GM12865 (cell line): ENCODE measurements at places on chromosomes 4 and X.

- DNase-seq: no peak
These were observed 35.0 kb downstream of the RFC1 start for GRCh38 chr4:39331191-39331590.

DNA sequence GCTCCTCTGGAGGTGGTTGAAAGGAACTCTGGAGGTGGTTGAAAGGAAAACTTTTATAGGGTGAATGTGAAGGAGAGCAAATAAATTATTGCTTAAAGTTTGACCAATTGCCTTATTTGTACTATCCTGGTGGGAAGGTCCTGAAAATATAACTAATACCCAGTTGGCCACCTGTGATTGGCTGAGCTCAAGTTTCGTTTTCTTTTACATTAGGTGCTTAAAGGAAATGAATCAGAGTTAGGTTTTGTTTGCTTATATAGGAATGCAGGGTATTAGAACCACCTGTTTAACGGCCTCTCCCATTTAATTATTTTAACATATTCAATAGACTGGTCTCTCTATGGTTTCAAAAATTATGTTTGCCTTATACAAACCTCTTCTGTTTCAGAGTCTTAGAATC, 497.6 kb downstream of the PRR32 start:
- DNase-seq: no peak

DNA sequence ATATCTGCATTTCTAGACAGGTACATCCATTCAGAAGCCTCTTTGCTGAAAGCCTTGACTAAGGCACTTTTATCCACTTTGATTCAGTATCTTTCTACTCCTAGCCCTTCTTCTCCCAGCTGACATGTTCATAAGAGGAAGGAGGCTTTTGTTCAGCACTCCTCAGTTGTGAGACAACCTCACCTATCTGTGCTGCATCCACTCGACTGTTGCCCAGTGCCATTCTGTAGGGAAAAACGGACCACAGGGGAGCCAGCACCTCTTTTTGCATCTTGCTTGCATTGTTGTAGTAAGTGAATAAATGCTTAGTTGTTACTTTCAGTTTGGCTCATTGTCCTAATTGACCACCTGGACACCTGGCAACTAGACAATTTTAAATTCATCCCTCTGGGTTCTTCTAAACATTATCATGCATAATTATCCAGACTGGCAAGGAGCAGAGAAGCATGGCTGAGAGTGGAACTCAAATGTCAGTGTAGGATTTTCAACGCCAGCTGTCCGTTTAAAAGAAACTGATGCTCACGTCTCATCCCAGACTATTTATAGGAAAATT, 83.8 kb upstream of the BOD1L1 start:
- no peak for DNase-seq

- DNase-seq: peak; percentile 37
These were observed 56.6 kb upstream of the CHRDL1 start for GRCh38 chrX:110852180-110852579.

GRCh38 chr4:91359041-91360031, 944.4 kb upstream of the GRID2 start:
- peak; percentile 69 for DNase-seq

DNA sequence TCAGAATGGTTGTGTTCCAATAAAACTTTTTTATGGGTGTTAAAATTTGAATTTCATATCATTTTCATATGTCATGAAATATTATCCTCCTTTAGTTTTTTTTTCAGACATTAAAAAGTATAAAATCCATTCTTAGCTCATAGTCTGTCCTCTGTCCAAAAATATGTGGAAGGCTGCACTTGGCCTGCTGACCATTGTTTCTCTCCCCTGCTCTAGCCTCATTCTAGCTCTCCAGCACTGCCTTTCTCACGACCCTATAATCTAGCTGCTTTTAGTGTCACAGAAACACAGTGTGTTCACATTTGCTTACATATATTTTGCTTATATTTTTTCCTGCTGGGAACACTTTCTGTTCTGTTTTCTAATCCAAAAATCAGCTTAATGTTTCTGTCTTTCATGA, 165.0 kb upstream of the ANK2 start:
- no peak for DNase-seq

GRCh38 chr4:81905971-81906370, 434.3 kb upstream of the RASGEF1B start:
- DNase-seq: peak; percentile 35

GRCh38 chr4:61079976-61080375, 120.2 kb upstream of the ADGRL3 start:
- no peak for DNase-seq
